Foreskin keratinocyte (primary cell): ENCODE measurements at places on chromosomes 13 and 19. TPM values are rescaled to one million over a fixed set of nuclear protein-coding genes. Genes with fewer than 3 reads are reported as not detected.

DNA sequence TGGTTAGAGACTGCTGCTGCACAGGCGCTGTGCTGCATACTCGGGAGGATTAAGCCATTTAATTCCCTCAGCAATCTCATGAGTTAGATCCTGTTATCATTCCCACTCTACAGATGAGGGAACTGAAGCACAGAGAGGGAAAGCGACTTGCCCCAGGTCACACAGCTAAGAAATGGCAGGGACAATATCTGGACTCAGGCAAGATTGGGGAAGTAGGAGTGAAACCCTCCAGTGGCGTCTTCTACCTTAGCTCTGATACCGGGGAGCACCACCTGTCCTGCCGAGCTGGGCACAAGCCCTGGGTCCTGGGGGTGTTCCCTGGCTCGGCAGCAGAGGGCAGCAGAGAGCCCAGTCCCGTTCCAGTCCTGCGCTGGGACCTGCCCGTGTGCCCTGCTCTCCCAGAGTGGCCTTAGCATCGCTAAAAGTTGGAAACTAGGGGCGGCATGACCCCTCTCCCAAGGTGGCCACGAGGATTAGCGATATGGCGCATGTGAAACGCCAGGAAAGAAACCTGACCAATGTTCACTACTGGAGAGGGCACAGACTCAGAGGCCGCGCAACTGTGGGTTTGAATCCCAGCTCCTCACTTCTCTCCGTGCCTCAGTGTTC lies 20.5 kb downstream of the CYTH2 start:
- DNase-seq: no peak

DNA sequence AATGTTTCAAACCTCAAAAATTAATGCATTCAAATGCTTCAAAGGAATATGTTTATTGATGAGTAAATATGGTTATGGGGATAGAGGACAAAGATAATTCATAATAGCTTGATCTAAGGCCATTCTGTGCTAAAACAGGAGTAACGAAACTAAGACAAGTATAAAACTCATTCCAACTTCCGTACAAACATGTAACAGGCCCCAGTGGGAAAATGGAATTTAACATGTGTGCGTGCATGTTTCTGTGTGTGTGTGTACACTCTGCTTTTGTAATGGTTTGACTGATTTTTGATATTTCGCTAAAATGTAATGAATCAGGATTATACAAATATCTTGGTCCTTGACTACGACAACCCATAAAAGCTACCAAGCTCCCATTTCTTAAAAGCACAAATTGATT lies 91.0 kb downstream of the KLF12 start:
- DNase-seq: no peak

DNA sequence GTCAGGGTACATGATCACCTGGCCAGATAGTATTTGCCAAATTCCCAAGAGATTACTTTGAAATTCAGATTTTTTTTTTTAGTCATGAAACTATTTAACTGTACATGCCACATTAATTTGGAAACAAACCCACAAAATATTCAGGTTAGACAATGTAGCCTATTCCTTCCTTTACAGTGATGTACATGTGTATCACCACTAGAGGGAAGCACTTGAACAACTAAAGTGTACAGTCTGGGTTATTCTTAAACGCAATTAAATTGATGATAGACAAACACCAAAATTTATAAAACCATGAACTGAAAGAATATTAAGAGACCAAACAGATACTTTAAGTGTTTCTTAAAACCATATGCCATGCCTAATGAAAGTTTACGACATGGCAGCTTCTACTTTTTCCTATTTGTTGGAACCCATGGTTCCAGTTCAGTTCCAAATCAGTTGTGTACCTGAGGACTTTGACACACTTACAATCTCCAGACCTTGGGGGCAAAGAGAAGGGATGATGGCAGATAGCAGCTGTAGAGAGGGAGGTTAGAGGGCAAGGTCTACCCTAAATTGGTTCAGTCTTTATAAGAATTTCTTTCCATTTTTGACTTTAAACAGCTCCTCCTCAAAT lies 52.8 kb downstream of the TNFSF13B start:
- DNase-seq: peak; percentile 13

- no peak for DNase-seq
These were observed 1276.0 kb downstream of the EFNB2 start for GRCh38 chr13:105259426-105259825.

DNA sequence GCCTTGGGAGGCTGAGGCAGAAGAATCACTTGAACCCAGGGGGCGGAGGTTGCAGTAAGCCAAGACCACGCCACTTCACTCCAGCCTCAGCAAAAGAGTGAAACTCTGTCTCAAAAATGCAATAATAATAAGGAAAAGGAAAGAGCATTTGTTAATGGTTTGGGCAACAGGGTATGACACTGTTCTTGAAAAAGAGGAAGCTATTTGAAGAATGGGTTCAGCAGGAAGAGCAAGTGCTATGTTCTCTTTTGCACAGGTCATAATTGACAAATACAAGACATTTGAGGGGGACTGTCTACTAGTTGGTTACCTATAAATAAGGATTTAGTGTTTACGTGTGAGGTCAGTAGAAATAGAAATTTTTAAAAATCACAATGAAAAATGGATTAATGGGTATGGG lies 218.3 kb downstream of the DCT start:
- DNase-seq: no peak

- DNase-seq: no peak
These were observed 6.8 kb downstream of the FRY start for GRCh38 chr13:32038343-32038742.

GRCh38 chr13:48403151-48403631 lies 9.7 kb downstream of the LPAR6 start:
- no peak for DNase-seq

DNA sequence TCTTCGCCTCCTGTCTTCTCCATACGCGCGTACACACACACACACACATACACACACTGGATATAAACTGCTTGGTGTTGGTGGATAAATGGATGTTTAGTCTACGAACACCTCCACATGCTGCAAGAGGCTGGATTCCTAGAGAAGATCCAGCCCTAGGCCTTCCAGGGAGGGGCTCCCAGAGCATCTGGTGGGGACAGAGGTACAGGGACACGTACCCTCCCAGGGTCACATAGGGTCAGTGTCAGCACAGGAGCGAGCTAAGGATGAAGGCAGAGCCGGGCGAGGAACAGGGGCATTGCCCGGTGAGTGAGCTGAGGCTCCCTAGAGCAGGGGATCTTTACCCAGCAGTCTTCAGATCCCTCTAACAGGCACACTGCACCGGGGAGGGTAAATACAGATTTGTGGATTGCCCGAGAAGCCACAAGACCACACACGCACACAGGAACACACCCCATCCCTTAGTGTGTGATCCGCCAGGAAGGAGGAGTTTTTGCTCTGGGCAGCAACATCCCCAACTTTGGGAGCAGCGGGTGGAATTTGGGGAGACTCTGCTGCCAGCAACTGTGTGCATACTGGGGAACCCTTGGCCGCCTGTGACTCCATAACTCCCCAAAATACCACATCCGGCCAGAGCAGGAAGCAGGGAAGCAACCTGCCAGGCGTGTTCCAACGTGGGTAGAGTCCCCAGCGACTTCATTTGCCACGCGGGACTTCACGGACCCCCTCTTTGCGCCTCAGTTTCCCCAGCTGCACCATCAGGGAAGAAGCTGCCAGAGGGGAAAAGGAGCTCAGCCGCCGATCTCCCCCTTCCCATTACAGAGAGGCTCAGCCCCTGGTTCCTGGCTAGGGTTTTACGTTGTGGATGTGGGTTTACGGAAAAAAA lies 5.8 kb upstream of the TLE2 start:
- no peak for DNase-seq

GRCh38 chr13:43802511-43802910 lies 15.7 kb upstream of the ENOX1 start:
- no peak for DNase-seq

ZNF506 gene
- polyA plus RNA-seq: 1.9 and 3.2 TPM in 2 replicates

DNA sequence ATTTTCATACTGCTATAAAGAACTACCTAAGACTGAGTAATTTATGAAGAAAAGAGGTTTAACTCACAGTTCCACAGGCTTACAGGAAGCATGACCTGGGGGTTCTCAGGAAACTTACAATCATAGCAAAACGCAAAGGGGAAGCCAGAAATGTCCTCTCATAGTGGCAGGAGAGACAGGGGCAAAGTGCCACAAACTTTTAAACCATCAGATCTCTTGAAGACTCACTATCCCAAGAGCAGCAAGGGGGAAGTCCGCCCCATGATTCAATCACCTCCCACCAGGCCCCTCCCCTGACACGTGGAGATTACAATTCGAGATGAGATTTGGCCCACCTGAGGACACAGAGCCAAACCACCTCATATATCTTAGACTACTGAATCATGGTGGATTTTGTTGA lies 198.7 kb downstream of the KCTD12 start:
- DNase-seq: no peak

KIR3DL2 gene
- not detected in 2 replicates for polyA plus RNA-seq

DNA sequence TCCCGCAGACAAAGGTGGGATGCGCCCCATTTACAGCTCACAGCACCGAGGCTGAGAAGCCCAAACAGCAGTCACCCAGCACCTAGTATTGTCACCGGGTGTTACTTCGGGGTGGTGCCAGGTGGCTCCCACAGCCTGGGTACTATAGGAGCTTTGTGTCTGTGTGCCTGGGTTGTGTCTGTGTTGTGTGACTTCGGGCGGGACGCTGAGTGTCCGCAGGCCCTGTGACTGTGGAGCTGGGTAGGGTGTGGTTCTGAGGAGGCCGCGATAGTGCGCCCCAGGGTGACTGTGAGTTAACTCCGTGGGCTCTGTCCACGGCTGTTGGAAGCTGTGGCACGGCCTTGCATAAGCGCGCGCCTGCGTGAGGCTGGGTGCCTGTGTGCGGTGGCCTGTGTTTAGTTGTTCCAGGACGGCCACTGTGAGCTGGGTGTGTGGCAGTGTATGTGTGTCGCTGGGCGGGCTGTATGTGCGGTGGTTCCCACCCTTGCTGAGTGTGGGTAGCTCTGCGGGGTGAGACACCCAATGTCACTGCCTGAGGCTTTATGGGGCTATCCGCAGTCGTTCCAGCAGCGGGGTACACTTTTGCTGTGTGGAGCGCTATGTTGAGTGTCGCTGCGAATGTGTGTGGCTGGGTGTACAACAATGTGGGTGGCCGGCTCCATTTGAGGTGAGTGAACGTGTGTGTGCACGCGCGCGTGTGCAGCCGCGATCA lies 559 bp upstream of the SSBP4 start:
- no peak for DNase-seq

DNA sequence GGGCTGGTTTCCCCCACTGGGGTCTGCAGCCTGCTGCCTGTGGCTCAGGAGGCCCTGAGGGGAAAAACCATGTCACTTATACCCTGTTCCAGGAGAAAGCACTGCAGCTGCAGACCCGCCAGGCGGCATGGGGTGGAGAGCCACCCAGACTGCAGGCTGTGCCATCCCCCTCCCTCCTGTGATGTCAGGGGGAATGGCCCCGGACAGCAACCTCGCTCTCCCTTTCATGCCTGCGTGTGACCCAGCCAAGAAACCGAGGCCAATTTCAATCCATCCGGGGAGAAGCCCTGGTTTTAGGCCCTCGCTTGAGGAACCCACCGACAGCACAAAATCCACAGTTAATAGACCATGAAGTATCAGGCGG lies 37.2 kb upstream of the MATK start:
- DNase-seq: no peak

GRCh38 chr19:21094347-21095025 lies 12.5 kb downstream of the ZNF714 start:
- no peak for DNase-seq

DNA sequence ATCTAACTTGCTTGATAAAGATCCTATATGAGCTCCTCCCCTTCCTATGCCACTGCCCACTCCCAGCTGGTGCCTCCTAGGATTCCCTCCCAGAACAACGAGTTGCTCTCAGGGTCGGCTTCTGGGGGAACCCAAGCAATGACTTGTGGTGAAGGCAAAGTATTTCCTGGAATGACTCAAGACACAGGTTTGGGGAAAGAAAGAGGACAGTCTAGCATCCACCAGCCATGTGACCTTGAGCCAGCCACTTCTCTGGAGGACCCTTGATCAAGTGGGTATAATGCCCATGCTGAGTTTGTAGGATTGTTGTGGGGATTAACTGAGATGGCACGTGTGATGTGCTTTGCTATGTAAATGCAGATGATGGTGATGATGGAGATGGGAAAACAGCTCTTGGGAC lies 33.0 kb downstream of the MBD3L2B start:
- DNase-seq: no peak
